ENCODE measurements at places on chromosomes 7 and 10. TPM values are rescaled to one million over a fixed set of nuclear protein-coding genes. Genes with fewer than 3 reads are reported as not detected.

CYP26C1 gene
- polyA plus RNA-seq = not detected

- DNase-seq = no peak
Measured at GRCh38 chr10:120530699-120531098, 73.7 kb downstream of the PLPP4 start.

PNLIP gene
- polyA plus RNA-seq = not detected

SEMA3E gene
- not detected for polyA plus RNA-seq

SPDYE9 gene
- polyA plus RNA-seq = not detected

NCF1 gene
- 508 TPM for polyA plus RNA-seq

NRAP gene
- not detected for polyA plus RNA-seq

DNA sequence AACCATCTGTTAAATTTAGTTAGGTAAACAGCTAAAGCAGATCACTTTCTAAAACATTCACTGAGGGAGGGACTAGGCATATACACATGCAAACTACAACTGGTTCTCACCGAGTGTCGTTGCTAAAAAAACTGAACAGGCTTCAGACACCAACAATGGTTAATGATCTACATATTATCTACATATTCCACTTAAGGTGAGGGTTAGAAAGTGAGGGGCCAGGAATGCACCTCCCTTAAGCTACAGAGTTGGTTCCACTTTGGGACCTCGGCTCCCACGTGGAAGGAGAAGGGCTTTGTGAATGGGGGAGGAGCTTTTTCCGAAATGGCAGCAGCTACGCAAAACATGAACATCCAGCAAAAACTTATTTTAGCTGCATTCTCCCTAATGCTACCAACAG lies 5.8 kb downstream of the CTBP2 start:
- no peak for DNase-seq

- DNase-seq = no peak
Measured at GRCh38 chr7:2851497-2851896, 7.4 kb upstream of the GNA12 start.

HYCC1 gene
- polyA plus RNA-seq = 4.7 TPM

DNA sequence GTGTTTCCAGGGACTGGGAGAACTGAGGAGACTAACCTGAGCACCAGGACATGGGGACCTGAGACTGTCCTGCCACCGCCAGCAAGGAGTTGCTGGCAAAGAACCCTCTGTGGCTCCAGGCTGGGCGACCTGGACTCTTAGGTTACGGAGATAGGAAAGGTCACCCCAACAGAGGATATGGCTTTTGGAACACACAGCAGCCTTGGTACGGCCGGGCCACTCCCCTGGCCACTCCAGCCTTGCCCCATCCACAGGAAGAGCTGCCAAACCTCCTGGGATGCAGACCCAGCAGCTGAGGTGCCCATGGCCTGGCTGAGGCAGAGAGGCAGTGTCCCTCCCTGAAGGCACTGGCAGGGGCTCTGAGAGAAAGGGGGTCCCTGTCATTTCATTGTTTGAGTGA lies 137.8 kb downstream of the OAT start:
- no peak for DNase-seq

DNA sequence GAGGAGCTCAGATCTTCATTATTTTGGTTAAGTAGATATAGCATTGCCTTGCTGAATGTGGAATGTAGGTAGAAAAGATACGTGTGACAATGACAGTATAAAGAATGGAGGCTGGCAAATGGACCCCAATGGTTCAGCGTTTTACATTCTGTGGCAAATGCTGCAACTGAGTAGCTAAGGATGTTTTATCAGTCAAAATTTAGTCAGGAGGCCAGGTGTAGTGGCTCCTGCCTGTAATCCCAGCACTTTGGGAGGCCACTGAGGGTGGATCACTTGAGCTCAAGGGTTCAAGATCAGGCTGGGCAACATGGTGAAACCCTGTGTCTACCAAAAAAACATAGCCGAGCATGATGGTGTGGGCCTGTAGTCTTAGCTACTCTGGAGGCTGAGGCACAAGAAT lies 120.5 kb upstream of the GHITM start:
- no peak for DNase-seq

C7orf33 gene
- polyA plus RNA-seq = 0.05 TPM

PRKG1 gene
- polyA plus RNA-seq = not detected

GRCh38 chr7:18202315-18203045 lies 174.8 kb upstream of the PRPS1L1 start:
- DNase-seq = no peak

DNA sequence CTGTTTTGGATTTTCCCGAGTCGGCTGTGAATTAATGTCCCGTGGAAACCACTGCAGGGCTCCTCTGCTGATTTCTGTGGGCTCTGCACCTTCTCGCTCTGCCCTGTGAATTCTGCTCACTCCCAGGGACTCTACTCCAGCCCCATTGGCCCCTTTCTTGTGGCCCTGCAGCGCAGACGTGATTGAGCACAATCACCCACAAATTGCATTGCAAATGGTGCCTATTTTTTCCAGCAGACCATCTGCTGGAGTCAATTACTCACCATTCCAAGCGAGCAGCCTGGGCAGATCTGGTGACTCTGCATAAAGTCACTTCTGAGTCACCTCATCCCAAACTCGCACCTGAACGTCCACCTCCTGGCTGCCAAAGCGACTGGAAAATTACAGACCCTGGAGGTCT lies 235.8 kb downstream of the PAXIP1 start:
- no peak for DNase-seq

DNA sequence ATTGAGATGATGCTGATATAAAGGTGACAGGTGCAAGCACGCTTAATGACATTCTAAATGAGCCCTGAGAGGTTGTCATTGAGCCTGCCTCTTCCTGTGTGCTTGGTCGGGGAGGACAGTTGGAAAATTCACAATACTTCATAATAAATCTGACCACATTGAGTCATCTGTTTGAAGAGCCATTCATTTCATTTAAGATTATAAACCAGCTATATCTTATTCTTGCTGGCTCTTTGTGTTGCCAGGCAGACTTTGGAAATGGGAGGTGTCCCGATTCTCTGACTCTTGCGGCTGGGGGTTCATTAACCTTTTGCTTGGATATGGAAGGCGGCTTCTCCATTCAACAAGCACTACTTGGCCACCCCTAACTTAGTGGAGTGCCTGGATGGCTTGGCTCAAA lies 198.2 kb downstream of the FANK1 start:
- no peak for DNase-seq

DNA sequence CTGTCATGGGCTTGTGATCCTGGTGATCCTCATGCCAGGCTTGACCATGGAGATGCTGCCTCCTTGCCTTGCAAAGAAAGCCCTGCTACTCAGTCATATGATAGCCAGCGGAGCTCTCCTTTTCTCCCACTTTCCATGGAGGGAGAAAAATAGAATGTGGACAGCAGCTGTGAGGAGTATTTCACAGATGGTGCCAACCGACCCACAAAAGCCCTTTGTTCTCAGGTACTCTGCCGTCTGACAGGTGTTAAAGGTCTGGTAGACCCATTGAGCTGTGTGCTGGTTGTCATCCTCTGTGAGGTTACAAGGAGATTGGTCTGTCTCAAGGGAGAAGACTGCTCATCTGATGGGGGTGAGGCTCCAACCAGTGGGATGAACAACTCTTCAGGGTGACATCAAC lies 29.5 kb upstream of the COBL start:
- no peak for DNase-seq

- DNase-seq = peak; percentile 26
Measured at GRCh38 chr7:84247591-84247990, 53.0 kb upstream of the SEMA3A start.

GRCh38 chr10:86644794-86645445 lies 9.4 kb upstream of the OPN4 start:
- no peak for DNase-seq

GRCh38 chr10:49225218-49225876 lies 37.2 kb upstream of the TMEM273 start:
- no peak for DNase-seq

CCDC3 gene
- polyA plus RNA-seq = not detected

DNA sequence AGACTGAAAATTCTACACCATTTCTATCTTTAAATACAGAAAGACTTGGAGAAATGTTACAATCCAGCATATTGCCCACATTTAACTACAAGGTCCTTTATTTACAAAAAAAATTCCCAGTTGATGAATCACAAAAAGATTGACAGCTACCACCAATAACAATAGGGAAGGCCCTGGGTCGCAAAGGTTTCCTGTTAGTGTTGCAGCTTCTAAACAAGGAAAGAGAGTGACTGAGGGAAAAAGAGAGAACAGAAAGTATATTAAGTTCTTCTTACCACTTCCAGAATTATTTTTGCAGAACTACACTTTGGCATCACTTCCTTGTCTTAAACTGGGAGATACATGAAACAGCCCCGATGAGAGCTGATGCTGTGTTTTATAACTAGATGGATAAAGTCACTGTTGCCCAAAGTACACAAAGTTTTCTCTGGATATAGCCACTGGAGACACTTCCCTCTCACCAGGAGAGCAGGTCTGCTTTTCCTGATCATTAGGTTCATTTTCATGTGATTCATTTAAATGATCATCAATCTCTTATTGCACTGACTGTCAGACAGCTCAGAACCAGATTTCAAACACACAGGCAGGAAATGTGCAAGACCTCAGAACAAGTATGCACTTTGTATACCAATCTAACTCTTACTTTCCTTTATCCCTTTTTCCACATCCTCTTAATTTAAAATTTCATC lies 57.0 kb downstream of the SHTN1 start:
- peak; percentile 93 for DNase-seq

DNA sequence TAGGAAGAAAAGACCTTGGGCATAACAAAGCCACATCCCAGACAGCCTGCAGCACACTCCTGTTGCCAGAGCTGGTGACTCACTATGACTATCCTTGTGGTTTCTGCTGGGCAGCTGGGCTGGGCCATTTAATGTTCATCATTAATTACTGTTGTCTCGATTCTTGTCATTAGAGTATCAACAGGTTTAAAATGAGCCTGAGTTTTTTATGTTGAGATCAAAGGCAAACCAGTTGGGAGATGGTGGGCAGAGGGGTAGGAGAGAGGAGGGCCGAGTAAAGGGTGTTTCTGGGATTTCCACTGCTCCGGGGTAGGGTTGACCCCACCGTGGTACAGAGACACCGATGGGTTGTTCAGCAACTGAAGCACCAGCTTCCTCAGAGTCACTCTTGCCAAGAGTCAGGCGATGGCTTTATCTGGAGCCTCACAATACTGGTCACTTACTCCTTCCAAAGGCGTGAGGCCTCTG lies 128.7 kb upstream of the LYZL1 start:
- DNase-seq = no peak

GRCh38 chr10:93495654-93496321 lies 624 bp upstream of the CEP55 start:
- DNase-seq = peak; percentile 10

GSTK1 gene
- polyA plus RNA-seq = 547 TPM

DNA sequence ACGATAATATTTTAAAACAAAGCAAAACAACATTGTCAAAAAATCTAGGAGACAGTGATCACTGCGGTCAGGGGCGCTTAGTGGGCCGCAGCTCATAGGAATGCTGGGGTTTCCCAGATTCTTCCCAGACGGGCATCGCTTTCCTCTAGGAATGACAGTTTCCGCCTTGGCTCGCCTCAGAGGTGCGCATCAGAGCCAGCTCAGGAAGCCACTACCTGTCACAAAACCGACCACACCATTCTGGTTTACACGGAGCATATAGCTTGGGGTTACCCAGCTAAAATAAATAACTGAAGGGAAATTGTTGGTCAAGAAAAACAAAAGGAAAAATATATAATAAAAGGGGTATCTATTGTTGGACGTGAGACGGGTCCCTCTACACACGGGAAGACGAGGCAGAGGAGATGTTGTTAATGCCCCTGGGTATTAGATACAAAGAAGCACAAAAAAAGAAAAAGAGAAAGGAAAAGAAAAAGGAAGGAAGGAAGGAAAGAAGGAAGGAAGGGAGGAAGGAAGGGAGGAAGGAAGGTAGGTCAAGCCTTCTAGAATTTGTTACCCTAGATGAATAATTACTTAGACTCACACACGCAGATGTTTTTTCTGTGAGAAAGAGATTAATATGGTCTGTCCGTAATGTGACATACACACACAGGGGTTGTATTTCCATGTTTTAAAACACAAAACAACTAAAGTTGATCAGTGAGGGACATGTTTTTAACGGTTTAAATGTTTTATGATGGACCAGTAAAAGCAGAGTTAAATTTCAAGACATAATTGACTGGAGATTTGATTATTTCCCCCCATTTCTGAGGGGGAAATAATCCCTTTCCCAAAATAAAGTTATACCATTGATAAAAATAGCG lies 292.4 kb upstream of the NFE2L3 start:
- no peak for DNase-seq

TSPAN33 gene
- polyA plus RNA-seq = 4.4 TPM

GRCh38 chr10:69146759-69147158 lies 22.8 kb downstream of the VPS26A start:
- DNase-seq = no peak

DNA sequence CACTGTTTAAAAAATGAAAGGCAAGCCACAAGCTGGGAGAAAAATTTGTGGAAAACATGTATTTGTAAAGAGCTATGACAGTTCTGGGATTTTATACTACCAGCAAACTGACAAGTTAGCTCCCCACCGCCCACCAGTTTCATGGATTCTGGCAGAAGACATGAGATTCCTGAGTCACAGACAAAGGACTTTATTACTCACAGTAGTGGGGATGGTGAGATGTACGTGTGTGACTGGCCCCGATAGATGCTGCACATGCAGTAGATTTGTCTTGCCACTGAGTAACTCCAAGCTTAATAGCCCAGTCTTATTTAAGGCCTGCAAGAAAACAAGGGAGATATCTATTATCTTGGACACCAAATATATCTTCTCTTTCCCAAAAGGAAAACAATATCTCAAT lies 281.7 kb downstream of the AHR start:
- no peak for DNase-seq

HECTD2 gene
- polyA plus RNA-seq = not detected

DNA sequence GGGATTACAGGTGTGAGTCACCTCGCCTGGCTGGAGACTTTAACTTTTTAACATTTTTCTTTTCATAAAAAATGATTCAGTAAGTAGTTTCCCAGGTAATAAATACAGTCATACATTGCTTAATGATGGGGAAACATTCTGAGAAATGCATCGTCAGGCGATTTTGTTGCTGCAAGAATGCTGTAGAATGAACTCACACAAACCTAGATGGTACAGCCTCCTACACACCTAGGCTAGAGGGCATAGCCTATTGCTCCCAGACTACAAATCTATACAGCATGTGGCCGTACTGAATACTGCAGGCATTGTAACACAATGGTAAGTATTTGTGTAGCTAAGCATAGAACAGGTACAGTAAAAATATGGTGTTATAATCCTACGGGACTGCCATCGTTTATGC lies 108.5 kb upstream of the SFMBT2 start:
- no peak for DNase-seq

TUBB8 gene
- polyA plus RNA-seq = 0.43 TPM

DNA sequence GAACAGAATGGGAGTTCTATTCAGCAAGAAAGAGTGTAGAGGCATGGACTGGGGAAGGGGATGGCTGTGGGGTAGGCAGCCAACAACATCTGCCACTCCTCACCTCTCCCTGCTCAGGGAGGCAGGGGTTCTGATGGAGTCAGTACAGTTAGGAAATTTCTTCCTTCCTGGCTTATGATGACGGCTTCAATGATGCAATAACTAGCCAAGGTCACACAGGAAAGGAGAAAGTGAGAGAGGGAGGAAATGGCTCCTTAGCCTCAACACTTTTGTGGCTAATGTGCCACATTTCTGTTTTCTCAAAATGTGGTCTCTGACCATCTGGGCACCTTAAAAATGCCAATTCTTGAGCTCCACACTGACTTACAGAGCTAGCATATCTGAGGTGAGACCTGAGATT lies 79.3 kb upstream of the PDZD8 start:
- DNase-seq = peak; percentile 67

TFEC gene
- polyA plus RNA-seq = 13.3 TPM

GRCh38 chr10:119325131-119325530 lies 117.8 kb downstream of the GRK5 start:
- no peak for DNase-seq

PNLIPRP3 gene
- not detected for polyA plus RNA-seq

All from CD14-positive monocyte (primary cell).